Activated CD4-positive, alpha-beta T cell treated with anti-CD3 and anti-CD28 coated beads, Interleukin-2, Interleukin-4, amounts not matched to agents 100 ng/mL and 50 ng/mL, durations not matched to agents 16 hours and 8 hours (primary cell): ENCODE measurements at places on chromosomes 12 and 14.

GRCh38 chr14:76480426-76480825 is 104.5 kb downstream of the ESRRB start:
- DNase-seq = no peak

GRCh38 chr12:76652402-76652801 is 92.8 kb upstream of the OSBPL8 start:
- DNase-seq = no peak

DNA sequence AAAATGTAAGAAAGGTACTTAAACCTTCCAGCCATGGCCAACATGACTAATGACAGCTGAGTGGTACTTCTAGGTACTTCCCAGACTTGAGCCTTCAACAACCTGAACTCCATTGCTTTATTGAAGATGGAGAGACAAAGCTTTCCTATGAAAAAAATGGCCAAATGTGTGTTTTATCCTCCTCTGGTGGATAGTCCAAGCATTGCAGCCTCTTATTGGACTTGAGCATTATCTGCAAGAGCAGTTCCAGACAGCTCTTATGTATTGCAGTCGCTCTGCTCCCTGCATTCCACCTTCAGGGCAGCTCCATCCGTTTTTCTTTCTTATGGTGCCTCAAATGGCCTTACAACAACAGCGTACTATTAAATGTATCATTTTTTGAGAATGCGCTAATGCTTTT is 588.2 kb downstream of the NRXN3 start:
- peak; percentile 6 for DNase-seq

DNA sequence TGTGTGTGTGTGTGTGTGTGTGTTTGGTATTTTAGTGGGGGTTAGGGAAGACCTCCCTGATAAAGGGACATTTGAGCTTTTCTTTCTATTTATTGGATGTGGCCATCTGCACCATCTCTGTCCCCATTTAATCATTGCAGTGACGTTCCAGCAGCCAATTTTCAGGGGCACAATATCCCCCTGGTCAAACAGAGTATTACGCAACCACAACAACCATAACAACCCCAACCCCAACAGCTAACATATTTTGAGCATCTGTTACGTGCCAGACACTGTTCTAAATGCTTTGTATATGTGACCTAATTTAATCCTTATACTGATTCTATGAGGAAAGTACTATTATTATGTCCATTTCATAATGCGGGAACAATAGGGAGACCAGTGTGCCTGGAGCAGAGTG is 87.4 kb downstream of the TTC8 start:
- no peak for DNase-seq

DNA sequence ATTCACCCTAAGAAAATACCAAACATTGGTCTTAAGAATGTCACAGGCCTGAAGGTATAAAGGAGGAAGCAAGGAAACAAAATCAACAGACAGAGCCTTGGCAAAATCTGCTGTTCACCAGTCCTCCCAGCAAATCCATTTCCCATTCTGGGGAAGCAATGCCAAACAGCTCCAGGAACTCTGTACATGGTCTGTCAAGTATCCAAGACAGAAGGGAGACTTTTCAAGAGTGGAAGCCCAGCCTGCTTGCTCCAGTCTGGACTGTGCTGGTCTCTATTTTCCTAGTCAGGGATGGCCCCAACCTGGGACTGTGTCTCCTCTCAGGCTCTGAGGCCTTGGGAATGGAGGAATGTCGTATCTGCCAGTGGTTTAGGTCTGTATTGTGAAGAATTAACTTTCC is 251.5 kb downstream of the DAD1 start:
- DNase-seq = no peak

DNA sequence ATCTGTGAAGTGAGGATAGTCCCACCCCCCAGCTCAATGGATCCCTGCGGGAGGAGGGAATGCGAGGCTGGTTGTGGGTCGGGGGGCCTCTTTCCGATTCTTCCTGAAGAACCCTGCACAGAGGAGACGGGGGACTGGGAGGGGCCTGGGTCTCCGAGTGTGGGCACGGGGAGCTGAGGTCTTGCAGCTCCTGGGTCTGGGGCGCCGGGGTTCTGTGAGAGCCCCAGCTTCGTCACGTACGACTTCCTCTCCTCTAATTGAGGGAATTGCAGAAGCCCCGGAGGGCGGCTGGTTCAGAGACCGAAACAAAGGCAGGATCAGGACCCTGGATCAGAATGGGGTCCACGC is 66.6 kb downstream of the DIO3 start:
- DNase-seq = no peak

- no peak for DNase-seq
Observed at GRCh38 chr14:60485598-60486251, at the start of gene C14orf39. TSS of gene C14orf39 (minus strand) at chr14:60486063. CDS start at chr14:60485078, 985 bp downstream.

DNA sequence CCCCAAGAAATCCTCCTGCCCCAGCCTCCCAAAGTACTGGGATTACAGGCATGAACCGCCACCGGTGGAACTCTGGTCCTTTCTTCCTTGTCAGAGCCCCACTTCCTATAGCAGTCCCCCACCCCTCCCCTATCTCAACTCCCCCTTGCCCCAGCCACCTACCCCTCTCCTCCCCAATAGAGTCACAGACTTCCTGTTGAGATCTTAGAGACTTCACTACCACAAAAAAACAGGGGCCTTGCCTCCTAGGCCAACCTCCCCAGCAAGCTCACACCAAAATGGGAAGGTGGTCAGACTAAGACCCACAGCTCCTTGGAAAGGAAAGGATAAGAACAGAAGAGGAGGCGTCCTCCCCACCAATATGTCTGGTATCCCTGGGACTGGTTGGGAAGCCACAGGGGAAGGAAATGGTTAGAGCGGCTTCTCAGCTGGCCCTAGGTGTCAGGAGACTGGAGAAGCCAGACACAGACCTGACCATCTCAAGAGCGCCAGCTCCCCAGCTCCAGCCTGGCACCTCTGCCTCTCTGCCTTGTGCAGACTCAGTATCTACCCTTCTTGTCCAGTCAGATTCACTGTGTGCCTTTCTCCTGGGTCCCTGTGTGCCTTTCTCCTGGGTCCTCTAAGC is 8.5 kb downstream of the ITGB7 start:
- no peak for DNase-seq

DNA sequence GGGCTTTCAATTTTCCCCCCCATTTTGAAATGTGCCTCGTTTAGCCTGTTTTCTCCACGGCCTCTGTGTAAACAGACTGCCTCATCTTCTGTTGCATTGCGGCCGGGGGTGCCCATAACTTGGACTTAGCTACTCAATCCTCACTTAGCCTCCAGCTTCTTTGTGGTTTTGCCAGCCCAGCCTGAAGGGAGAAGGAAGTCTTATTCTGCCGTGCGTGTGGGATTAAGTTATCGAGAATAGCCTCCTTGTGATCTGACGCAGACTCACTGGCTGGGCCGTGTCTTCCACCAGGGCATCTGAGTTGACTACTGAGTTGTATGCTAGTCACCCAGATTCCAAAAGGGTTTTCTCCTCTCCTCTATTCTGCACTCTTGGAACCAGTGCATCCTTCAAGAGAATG is 8.1 kb downstream of the PRKAB1 start:
- DNase-seq = no peak

DNA sequence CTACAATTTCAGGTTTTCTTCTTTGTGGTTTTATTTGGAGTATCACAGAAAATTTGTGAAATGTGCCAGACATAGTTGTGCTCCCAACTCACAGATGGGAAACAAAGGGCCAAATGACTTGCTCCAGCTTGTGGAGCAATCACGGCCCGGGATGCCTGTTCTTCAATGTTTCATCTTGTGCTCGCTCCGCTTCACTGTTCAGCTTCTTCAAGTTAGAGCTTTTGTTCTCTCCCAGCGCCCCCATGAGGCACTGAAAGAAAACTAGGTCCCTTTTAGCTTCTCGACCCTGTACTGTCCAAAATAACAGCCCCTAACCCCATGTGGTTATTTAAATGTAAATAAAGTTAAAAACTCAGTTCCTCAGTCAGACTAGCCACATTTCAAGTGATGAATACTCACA is 187.9 kb upstream of the STXBP6 start:
- peak; percentile 1 for DNase-seq

DNA sequence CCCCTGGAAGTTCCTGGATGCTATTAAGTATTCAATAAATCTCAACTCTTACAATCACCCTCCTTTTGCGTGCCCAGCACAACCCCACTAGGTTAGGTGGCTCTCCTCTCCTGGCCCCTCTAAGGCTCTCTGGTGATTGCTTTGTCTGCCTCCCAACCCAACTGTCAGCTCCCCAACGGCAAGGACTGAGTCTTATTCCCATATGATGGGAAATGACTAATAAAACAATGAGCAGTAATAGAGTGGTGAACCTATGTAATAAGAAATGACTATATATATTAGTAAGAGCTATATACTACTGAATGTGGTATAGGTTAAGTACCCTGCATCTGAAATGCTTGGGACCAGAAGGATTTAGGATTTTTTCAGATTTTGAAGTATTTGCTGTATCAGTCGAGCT is 8.1 kb downstream of the APPL2 start:
- peak; percentile 25 for DNase-seq

- DNase-seq = no peak
Observed at GRCh38 chr12:52305921-52306705, 14.8 kb upstream of the KRT81 start.

GRCh38 chr12:44771485-44772021 is 104.6 kb downstream of the NELL2 start:
- DNase-seq = no peak

DNA sequence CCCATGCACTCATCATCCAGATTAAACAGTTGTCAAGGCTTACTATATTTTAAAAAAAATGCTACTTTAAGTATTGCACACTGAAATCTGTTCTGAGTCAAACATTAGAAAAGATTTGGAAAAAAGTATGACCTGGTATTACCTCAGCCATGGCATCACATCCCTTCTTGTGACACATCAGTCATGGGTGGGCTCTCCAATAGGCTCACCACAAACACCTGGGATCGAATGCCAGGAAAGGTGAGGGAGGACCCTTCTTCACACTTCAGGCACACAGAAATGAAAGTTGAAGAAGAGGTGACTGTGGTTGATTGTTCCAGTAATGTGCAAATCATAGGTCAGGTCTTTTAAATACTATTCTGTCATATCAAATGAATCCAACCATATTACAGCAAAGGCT is 36.6 kb upstream of the GZMB start:
- DNase-seq = peak; percentile 47

GRCh38 chr12:12835378-12836146 is 22.4 kb downstream of the DDX47 start:
- DNase-seq = no peak

- no peak for DNase-seq
Observed at GRCh38 chr12:109912855-109913321, 12.8 kb downstream of the TCHP start.

DNA sequence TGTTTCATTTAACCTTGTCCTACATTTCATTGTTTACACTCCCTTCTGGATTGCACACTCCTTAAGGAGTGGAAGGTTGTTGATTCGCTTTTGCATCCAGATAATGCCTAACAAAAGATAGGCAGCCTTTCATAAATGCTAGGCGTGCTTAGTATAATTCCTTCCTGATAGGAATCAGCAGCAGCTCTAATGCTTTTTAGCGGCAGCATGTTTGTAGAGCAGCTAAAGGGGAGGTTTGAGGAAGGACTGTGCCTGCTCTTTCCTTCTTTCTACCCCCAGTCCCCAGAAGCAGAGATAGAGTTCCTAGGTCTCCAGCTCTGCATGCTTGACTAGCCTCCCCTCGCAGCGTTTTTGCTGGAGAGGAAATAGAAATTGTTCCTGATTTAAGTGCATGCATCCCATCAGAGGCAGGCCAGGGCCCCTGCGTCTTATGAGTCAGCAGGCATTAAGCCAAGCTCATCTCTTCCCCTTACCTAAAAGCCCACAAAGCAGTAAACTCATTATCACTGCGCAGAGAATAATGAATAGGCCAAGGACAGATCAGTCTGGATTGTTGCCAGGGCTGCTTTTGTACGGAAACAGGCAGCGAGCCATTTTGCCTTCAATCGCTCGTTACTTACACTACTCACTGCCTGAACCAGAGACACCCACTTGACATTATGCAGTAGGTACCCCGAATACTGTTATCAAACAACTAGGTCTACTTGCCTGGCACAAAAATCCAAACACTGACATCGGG is 14.0 kb upstream of the TBPL2 start:
- DNase-seq = no peak

DNA sequence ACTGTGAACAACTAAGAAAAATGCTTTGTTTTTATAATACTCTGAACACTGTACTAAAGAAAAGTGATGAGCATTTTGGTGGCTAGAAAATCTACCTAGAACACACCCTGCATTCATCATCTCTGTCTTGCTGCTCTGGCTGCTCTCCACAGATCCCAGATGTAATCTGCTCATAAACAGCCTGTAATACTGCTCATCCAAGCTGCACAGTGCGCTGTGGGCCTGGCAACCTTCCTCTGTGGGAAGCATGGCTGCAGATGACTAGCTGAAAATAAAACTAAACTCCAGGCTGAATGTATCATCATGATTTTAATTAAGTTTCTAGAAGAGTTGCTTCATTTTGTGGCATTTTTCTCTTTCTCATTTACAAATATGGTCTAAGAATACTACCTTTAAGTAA is 200.7 kb downstream of the SLC2A13 start:
- no peak for DNase-seq

GRCh38 chr14:32300136-32300535 is 29.0 kb upstream of the AKAP6 start:
- no peak for DNase-seq
